Coronary artery (tissue), 2 donors: ENCODE measurements at places on chromosomes 6 and 20.

- DNase-seq = no peak
Observed at GRCh38 chr6:11854408-11855165, 76.0 kb upstream of the ADTRP start.

DNA sequence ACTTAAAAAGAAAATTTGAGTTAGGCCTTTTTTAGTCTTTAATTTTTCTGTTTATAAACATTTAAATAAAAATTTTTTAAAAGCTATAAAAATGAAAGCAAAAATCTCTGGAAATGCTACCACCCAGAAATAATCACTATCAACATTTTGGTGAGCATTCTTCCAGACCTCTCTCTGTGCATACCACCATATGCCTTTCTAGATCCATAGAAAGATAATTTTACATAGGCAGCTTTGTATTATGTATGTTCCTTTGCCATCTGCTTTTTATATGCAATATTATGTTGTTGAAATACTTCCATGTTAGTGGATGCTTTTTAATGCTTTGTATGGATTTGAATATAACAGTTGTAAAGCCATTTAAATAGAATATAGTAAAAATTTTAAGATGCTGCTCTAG, 496.7 kb upstream of the HTR1E start:
- no peak for DNase-seq

DNA sequence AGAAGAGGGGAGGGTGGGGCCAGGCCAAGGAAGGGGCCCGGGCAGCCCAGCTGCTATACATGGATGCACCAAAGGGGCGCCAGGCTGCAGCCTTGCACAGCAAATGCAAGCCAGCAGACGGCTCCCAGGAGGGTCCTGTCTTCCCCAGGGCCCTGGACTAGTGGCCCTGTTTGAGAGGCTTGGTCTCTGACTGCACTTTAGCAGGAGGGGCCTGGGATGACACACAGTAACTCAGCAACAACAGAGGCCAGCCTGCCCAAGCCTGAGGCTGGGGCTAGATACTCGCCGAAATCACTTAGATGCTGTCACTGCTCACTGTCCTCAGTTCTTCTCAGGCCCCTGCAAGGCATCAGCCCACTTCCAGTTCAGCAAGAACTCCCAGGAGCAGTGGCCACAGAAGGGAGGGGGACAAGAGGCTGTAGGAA, 73.5 kb downstream of the TRAM2 start:
- no peak for DNase-seq

- DNase-seq = no peak
Observed at GRCh38 chr20:57800791-57801430, 91.1 kb upstream of the PMEPA1 start.

DNA sequence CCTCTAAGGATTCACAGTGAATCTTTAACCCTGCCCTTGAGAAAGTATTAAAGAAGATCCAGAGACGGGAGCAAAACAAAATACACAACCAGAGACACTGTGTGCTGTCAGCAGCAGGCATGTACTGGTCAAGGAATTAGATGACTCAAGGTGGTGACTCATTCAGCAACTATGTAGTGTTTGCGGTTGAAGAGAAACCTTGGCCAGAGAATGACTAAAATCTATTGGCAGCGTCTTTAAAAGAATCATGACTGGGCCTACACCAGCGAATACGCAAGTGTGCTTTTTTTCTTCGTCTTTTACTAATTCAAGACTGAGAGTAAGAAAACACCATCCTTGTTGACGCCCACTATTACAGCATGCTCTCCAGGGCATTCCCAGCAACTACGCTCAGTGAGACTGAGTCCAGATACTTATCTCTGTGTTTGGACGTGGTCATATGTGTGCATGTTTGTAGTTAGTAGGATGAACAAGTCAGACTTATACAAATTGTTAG, 72.4 kb upstream of the BACH2 start:
- peak; percentile 84 for DNase-seq

DNA sequence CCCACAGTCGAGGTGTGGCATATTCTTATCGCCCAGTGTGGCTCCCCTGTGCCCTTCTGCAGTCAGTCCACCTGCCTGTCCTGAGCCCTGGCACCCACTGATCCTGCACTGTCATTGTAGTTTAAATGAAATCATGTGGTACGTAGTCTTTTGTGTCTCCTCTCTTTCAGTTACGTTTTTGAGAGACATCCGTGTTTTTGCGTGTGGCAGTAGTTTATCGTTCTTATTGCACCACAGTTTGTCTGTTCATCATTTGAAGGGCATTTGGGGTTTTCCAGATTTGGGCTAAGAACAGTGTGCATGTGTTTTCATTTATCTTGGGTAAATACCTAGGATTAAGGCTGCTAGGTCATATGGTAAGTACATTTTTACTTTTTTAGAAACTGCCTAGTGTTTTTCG, 49.3 kb downstream of the SPATA2 start:
- peak; percentile 14 for DNase-seq

- DNase-seq = no peak
Observed at GRCh38 chr6:148738946-148739821, 7.6 kb upstream of the UST start.

DNA sequence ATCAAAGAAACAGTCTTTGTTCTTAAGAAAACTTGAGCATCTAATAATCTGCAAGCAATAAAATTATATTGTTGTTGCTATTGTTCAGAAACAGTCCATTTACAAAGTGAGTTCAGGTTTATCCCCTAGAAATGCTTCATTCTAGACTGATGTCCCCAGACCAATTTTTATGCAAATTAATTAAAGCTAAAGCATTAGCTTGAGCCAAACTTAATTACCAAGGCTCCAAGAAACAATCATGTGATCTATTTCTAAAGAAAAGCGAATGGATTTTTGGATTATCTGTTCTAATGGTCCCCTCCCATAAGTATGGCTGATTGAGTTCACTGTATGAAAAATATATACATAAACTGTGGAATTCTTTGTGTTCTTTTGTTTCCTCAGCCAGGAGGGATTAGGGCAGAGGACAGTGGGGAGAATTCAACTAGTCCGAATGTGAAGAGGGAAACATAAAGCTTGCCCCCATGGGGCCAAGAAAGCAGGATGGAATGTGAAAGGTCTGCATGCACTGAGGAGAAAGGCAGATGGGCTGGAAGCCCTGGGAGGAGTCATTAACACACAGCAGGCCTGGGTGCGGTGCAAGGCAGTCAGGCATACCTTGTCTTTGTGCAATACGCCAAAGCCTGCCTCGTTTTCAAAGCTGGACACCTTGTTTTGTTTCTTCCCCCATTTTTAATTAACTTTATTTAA, 597.1 kb downstream of the KIF16B start:
- no peak for DNase-seq

GRCh38 chr20:34680586-34681175, 3.8 kb upstream of the PIGU start:
- no peak for DNase-seq

DNA sequence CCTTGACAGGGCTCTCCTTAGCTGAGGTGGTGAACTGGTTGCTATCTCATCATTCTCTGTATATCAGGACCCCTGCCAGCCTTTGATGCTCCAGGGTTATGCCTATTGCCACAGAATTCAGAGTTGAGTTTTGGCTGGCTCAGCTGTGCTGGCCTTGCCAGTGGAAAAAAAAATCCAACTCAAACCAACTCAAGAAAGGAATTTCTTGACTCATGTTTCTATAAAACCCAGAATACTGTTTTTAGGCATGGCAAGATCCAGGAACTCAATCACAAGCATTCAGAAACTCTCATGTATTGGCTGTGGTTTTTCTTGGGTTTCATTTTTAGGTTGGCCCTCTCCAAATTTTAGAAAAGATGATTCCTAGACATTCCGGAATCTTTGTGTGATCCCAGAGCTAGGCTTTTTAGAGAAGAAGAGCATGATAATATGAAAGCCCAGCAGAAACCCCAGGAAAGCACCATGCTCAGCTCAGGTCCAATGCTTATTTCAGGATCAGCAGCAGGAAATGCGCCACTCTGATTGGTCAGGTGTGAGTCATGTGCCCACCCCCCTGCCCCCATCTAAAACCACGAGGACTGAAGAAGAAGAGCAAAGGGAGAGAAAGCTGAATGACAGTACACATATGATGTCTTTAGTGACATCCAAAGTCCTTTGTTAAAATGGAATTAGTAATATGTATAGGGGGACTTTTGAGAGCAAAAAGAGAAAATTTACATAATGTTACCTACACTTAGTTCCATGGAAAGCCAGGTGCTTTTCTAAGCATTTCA, 122.9 kb downstream of the RNF144B start:
- DNase-seq = no peak

DNA sequence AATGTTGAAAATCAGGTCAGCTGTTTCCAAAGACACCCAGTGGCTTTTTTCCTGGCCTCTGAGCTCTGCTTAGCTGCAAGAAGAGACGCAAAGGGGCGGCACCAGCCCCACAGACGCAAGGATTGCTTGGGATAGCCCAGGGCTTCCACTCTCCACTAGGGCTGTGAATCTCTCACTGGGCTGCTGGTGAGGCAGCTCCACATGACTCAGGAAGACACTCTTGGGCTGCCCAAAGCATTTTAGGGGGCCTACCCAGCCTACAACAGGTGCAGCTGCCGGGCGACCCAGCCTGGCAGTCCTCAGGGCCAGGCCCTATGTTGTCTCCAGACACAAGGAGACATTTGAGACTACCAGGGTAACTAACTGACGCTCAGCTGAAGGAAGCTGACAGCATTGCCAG, 59.8 kb downstream of the FAM50B start:
- no peak for DNase-seq

DNA sequence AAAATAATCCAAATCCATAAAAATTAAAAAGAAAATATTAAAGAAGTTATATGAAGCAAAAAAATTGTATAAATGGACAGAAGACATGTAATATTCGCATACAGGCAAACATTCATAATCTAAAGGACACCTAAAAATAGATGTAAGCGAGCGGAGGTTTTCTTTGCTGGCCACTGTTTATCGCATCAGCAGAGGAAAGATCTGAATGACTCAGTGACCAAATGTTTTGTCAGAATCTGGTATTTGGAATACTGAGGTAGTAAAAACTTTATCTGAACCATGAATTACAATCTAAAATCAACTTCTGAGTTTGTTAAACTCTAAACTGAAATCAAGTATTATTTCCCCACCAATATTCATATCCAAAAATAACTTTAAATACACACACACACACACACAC, 7.8 kb downstream of the TSPYL4 start:
- no peak for DNase-seq

- no peak for DNase-seq
Observed at GRCh38 chr20:38242848-38243708, 17.5 kb downstream of the KIAA1755 start.

GRCh38 chr20:22567944-22568871, 16.2 kb downstream of the FOXA2 start:
- DNase-seq = no peak

GRCh38 chr6:170114187-170114945, 176.5 kb downstream of the DLL1 start:
- DNase-seq = peak; percentile 50

DNA sequence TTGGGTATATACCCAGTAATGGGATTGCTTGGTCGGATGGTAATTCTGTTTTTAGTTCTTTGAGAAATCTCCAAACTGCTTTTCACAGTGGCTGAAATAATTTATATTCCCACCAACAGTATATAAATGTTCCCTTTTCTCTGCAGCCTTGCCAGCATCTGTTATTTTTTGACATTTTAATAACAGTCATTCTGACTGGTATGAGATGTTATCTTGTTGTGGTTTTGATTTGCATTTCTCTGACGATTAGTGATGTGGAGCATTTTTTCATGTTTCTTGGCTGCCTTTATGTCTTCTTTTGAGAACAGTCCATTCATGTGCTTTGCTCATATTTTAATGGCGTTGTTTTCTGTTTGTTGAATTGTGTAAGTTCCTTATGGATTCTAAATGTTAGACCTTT, 641.6 kb downstream of the HACE1 start:
- no peak for DNase-seq

GRCh38 chr20:19813846-19814640, 56.0 kb downstream of the RIN2 start:
- DNase-seq = no peak

DNA sequence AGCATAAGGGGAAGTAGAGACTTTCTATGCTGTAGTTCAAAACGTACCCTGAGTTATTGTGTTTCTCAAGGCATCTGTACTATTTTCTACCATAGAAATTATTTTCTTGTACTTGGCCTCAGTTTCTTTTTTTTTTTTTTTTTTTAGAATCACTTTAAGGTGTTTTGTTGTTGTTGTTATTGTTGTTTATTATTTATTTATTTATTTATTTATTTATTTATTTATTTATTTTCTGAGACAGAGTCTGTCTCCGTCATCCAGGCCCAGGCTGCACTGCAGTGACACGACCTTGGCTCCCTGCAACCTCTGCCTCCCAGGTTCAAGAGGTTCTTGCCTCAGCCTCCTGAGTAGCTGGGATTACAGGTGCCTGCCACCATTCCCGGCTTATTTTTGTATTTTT, 179.1 kb downstream of the GRIK2 start:
- DNase-seq = no peak

GRCh38 chr6:26033941-26034354, 53.3 kb upstream of the HFE start:
- DNase-seq = no peak

DNA sequence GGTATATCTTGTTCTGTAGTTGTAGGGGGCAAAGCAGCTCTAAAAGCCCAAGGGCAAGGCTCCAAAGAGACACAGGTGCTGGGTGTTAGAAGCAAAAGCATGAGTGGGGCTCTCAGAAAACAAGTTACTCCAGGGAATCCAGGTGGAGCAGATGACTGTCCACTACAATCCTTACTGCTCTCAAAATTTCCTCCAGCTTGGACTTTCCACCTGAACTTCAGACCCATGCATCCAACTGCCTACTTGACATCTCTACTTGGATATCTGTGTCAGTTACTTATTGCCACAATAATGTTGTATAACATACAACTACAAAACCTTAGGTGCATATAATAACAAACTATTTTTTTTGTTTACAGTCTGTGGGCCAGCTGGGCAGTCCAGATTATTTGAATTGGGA, 22.8 kb upstream of the DTNBP1 start:
- DNase-seq = no peak

GRCh38 chr6:81003156-81003555, 749.3 kb downstream of the TENT5A start:
- DNase-seq = no peak

- no peak for DNase-seq
Observed at GRCh38 chr6:134047673-134048072, 4.8 kb downstream of the SLC2A12 start.

GRCh38 chr6:25689966-25690365, 38.0 kb downstream of the SCGN start:
- DNase-seq = no peak

GRCh38 chr20:62272200-62272599, 30.6 kb upstream of the ADRM1 start:
- DNase-seq = no peak

GRCh38 chr20:48080583-48080982, 295.3 kb upstream of the SULF2 start:
- DNase-seq = no peak

DNA sequence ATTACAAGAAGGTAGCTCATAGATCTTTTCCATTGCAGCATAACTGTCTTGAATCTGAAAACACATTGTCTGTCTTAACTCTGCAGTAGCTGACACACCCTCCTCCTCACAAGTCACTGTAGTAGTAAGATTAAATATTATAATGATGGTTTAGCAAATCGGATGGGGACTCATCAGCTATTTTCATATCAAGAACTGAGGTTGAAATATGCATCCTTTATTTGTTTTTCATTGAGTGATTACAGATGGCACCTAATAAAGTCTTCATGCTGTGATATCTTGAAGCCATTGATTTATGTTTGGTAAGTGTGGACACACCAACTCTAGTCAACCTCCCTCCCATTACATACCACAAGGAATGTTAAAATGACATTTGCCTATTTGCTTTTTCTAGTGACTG, 267.4 kb upstream of the TAB2 start:
- no peak for DNase-seq

- no peak for DNase-seq
Observed at GRCh38 chr20:8372824-8373380, 240.8 kb downstream of the PLCB1 start.
